Left lung (tissue), 14 donors: ENCODE measurements at places on chromosomes 1 and 21. TPM values are rescaled to one million over a fixed set of nuclear protein-coding genes. Genes with fewer than 3 reads are reported as not detected.

DENND4B gene
- total RNA-seq, result 106 TPM

LCE6A gene
- total RNA-seq, result not detected

TCHH gene
- total RNA-seq, result 0.03 TPM

PLEKHN1 gene
- total RNA-seq, result 5.1 TPM

SPRR2F gene
- not detected for total RNA-seq

NTMT2 gene
- total RNA-seq, result not detected

DNAI4 gene
- total RNA-seq, result 12.4 TPM

MAN1A2 gene
- total RNA-seq, result 42.4 TPM

KCNE1 gene
- 3.8 TPM for total RNA-seq

GRCh38 chr1:10615932-10616671 is 141.4 kb downstream of the PEX14 start:
- no peaks in the 10 kb centered on the region for H3K36me3 ChIP-seq
- no peak overlapping the region for H3K4me3 ChIP-seq
- H3K27ac ChIP-seq, result no peak overlapping the region

- H3K27ac ChIP-seq, result peak overlapping the region; percentile 99
- peaks cover 96% of the 10 kb centered on the region for H3K4me1 ChIP-seq
- DNase-seq, result no peak
- no peak overlapping the region for H3K4me3 ChIP-seq
- H3K27me3 ChIP-seq, result no peaks in the 10 kb centered on the region
- H3K36me3 ChIP-seq, result no peaks in the 10 kb centered on the region
These were observed 113.1 kb upstream of the IRF2BP2 start for GRCh38 chr1:234722904-234723720.

GRCh38 chr1:58859769-58860485 is 76.1 kb upstream of the JUN start:
- H3K4me1 ChIP-seq, result peaks cover 2% of the 10 kb centered on the region
- H3K27me3 ChIP-seq, result no peaks in the 10 kb centered on the region
- H3K27ac ChIP-seq, result no peak overlapping the region
- H3K36me3 ChIP-seq, result no peaks in the 10 kb centered on the region
- no peak overlapping the region for H3K4me3 ChIP-seq
- no peak for DNase-seq

GRCh38 chr1:15451014-15451722 is 5.4 kb upstream of the CELA2A start:
- no peak overlapping the region for H3K4me3 ChIP-seq
- no peaks in the 10 kb centered on the region for H3K27me3 ChIP-seq
- H3K36me3 ChIP-seq, result no peaks in the 10 kb centered on the region
- H3K27ac ChIP-seq, result no peak overlapping the region

DNA sequence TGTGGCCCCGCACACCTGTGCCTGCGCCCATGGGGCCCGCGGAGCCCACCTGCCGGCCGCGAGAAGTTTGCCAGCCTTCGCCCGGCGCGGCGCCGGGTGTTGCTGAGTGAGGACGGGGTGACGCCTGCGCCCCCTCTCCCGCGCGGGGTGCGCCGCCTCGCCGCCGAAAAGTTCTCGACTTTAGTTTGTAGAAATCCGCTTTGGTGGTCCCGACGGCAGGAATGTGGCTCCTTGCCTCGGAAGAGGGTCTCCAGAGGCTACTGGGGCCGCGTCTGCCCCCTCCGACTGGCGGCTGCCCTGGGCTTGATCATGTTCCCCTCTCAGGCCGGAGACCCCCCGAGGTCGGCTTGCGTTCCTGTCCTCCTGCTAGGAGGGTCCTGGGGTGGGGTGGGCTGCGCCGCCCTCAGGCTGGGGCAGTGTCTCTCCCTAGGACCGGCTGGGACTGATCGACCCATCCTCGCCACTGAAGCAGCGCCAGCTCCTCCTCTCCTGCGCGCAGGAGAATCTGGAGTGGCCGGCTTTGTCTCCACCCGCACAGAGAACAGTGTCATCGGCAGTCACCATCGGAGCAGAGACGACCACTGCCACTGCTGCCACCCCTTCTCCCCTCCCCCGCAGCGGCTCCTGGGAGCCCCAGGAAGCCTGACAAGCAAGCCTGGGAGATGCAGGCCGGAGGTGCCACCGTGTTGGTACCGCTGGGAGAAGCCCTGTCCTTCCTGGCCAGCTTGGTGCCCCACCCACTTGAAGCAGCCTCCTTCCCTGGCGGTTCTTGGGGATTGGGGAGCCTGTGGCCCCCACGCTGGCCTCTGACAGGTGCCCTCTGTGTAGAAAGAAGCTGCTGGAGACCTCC is 553 bp upstream of the SLC30A2 start:
- no peak overlapping the region for H3K27ac ChIP-seq
- H3K4me1 ChIP-seq, result peaks cover 14% of the 10 kb centered on the region
- no peaks in the 10 kb centered on the region for H3K36me3 ChIP-seq
- H3K27me3 ChIP-seq, result peaks cover 45% of the 10 kb centered on the region

GRCh38 chr1:209675565-209676154 is 448 bp downstream of the G0S2 start:
- H3K4me3 ChIP-seq, result peak overlapping the region; percentile 31
- peaks cover 4% of the 10 kb centered on the region for H3K27me3 ChIP-seq
- peak; percentile 46 for DNase-seq
- H3K36me3 ChIP-seq, result no peaks in the 10 kb centered on the region
- peak overlapping the region; percentile 84 for H3K27ac ChIP-seq

GRCh38 chr1:203667616-203668015 is 41.0 kb downstream of the ATP2B4 start:
- no peak overlapping the region for H3K4me3 ChIP-seq
- H3K27me3 ChIP-seq, result no peaks in the 10 kb centered on the region
- H3K36me3 ChIP-seq, result peaks cover 17% of the 10 kb centered on the region
- peaks cover 18% of the 10 kb centered on the region for H3K4me1 ChIP-seq
- H3K27ac ChIP-seq, result peak overlapping the region; percentile 68

DNA sequence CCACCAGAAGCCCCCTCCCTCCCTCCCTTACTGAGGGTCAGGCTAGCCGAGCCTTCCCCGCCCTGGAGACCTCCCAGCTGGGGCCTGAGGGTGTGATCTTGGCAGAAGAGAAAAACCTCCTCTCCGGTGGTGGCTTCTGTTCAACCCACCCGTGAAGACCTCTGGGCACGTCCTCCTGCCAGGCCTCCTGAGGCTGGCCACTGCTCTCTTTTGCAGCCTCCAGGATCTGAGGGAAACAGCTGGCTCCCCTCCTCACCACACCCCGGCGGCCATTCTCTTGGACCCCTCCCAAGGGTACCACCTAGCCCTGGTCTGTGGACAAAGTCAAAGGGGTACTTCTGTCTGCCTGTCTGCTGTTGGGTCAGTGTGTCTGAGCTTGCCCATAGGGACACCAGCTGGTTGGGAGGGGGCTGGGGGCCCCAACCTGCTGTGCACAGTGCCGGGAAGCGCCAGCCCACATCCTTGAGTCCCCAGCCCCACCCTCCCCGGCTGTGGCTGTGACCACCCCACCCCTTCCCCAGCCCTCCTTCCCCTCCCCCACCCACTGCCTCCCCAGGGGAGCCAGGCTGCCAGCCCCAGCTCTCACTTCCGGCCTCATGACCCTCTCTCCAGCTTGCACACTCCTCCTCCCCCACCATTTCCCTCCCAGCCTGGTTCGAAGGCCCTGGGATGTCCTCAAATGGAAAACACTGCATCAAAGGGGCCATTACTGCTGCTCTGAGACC is 48.1 kb downstream of the AHDC1 start:
- no peaks in the 10 kb centered on the region for H3K27me3 ChIP-seq
- peaks cover 24% of the 10 kb centered on the region for H3K36me3 ChIP-seq
- H3K27ac ChIP-seq, result peak overlapping the region; percentile 56
- peaks cover 38% of the 10 kb centered on the region for H3K4me1 ChIP-seq
- H3K4me3 ChIP-seq, result no peak overlapping the region

DNA sequence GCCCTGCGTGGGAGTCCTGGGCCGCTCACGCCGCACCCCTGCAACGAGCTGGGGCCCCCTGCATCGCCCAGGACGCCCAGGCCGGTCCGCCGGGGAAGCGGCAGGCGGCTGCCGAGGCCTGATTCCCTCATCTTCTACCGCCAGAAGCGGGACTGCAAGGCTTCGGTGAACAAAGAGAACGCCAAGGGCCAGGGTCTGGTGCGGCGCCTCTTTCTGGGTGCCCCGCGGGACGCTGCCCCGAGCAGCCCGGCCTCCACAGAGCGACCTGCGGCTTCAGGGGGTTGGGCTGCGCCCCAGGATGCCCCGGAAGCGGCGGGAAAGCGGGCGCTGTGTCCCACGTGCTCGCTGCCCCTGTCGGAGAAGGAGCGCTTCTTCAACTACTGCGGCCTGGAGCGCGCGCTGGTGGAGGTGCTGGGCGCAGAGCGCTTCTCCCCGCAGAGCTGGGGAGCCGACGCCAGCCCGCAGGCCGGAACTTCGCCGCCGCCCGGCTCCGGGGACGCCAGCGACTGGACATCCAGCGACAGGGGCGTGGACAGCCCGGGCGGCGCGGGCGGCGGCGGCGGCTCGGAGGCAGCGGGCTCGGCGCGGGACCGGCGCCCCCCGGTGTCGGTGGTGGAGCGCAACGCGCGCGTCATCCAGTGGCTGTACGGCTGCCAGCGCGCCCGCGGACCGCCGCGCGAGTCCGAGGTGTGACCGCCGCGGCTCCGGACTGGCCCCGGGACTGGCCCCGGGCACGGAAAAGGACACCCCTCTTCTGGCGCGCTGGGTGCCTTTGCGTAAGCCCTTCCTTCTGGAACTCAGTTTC is 2.7 kb downstream of the FAM110D start:
- H3K27me3 ChIP-seq, result peaks cover 78% of the 10 kb centered on the region
- no peaks in the 10 kb centered on the region for H3K36me3 ChIP-seq
- DNase-seq, result no peak
- H3K27ac ChIP-seq, result no peak overlapping the region
- peak overlapping the region; percentile 29 for H3K4me3 ChIP-seq
